ENCODE measurements at places on chromosomes 2 and 18. TPM values are rescaled to one million over a fixed set of nuclear protein-coding genes. Genes with fewer than 3 reads are reported as not detected.
A peak's percentile ranks its signal among the peaks of the same experiment; 100 is the strongest.

- no peak overlapping the region for H3K27ac ChIP-seq
- H3K27me3 ChIP-seq: peaks cover 2% of the 10 kb centered on the region
- no peak for DNase-seq
- peaks cover 7% of the 10 kb centered on the region for H3K36me3 ChIP-seq
- H3K4me1 ChIP-seq: no peaks in the 10 kb centered on the region
These were observed 134.4 kb upstream of the TPO start for GRCh38 chr2:1278861-1279260.

The CACNB4 gene
- total RNA-seq: 1.5 TPM

DNA sequence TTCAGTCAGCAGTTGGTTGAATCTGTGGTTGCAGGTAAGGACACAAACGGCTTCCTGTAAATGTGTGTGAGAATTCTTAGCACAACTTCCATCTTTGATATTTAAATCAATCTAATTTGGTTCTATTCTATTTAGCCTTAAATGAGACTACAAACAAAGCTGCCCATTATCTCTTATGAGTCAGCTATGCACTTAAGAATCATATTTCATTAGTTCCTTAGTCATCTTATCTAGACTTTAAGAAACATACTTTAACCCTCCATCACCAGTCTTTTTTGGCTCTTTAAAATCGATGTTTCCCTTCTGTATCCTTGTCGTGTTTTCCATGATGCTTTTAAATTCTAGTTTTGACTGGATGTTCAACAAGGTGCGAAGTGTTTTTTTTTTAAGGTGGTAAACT, 114.4 kb upstream of the TMEM200C start:
- H3K27me3 ChIP-seq: no peaks in the 10 kb centered on the region
- no peak overlapping the region for H3K4me3 ChIP-seq
- DNase-seq: no peak
- no peak overlapping the region for H3K27ac ChIP-seq

DNA sequence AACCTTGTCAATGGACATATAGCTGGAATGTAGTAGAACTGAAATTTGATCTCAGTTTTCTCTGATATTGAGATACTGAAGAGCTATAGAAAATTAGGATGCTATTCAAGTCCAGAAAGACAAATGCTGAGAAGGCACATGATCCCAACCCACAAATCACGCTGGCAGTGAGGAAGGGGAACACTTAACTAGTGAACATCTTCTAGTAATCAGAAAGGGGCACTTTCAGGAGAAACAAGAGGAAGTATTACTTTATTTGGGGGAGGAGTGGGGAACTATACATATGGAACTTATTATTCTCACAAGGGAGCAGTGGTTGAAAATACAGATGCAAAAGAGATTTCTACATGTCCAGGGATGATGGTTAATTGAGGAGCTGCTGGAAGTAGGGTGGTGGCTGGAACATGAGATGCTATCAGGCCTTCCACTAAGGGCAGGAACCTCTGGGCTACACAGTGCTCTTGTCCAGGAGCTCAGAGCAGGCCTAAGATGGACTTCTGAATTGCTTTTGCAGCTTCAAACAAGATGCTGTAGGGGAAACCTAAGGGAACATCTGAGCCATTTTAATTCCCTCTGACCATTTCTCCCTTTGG, 79.3 kb downstream of the TGFA start:
- no peaks in the 10 kb centered on the region for H3K36me3 ChIP-seq
- no peak for DNase-seq
- H3K27me3 ChIP-seq: no peaks in the 10 kb centered on the region
- H3K27ac ChIP-seq: no peak overlapping the region
- peaks cover 79% of the 10 kb centered on the region for H3K4me1 ChIP-seq
- H3K4me3 ChIP-seq: no peak overlapping the region

GRCh38 chr2:147689220-147689909, 155.5 kb upstream of the ACVR2A start:
- no peaks in the 10 kb centered on the region for H3K36me3 ChIP-seq
- DNase-seq: no peak
- H3K27ac ChIP-seq: no peak overlapping the region
- no peak overlapping the region for H3K4me3 ChIP-seq

The TMEM200C gene
- 0.85 TPM for total RNA-seq

DNA sequence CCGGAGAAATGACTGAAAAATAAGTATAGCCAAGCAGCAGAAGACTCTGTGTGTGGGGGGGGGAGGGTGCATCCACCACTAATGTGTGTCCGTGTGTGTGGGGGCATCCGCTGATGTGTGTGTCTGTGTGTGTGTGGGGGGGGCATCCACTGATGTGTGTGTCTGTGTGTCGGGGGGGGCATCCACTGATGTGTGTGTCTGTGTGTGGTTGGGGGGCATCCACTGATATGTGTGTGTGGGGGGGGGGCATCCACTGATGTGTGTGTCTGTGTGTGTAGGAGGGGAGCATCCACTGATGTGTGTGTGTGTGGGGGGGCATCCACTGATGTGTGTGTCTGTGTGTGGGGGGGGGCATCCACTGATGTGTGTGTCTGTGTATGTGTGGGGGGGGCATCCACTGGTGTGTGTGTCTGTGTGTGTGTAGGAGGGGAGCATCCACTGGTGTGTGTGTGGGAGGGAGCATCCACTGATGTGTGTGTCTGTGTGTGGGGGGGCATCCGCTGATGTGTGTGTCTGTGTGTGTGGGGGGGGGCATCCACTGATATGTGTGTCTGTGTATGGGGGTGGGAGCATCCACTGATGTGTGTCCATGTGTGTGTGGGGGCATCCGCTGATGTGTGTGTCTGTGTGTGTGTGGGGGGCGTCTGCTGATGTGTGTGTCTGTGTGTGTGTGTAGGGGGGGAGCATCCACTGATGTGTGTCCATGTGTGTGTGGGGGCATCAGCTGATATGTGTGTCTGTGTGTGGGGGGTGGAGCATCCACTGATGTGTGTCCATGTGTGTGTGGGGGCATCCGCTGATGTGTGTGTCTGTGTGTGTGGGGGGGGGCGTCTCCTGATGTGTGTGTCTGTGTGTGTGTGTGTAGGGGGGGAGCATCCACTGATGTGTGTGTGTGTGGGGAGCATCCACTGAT, 125.0 kb downstream of the NFATC1 start:
- H3K4me1 ChIP-seq: peaks cover 27% of the 10 kb centered on the region
- peaks cover 5% of the 10 kb centered on the region for H3K27me3 ChIP-seq
- H3K4me3 ChIP-seq: no peak overlapping the region
- DNase-seq: no peak
- no peak overlapping the region for H3K27ac ChIP-seq

GRCh38 chr2:70785137-70785911, 5.1 kb downstream of the FIGLA start:
- H3K27ac ChIP-seq: no peak overlapping the region
- H3K4me3 ChIP-seq: no peak overlapping the region
- H3K4me1 ChIP-seq: peaks cover 11% of the 10 kb centered on the region
- no peaks in the 10 kb centered on the region for H3K36me3 ChIP-seq
- peak; percentile 40 for DNase-seq

DNA sequence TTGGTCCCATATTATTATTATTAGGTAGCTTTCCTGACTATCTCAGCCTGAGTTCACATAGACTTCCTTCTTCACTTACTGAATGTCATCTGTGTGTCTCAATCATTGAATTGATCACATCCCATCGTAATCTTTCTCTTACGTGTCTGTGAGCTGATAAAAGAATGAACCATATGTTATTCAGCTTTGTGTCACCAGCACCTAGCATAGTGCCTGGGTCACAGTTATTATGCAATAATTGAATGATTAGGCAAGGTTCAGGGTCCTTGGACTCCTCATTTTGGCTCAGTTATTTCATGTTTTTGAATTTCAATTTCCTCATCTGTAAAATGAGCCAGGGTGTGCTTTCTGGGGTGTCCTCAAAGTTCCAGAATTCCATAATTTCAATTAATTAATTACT, 107.2 kb downstream of the ZEB2 start:
- DNase-seq: no peak
- H3K27me3 ChIP-seq: peaks cover 5% of the 10 kb centered on the region
- no peak overlapping the region for H3K4me3 ChIP-seq
- peaks cover 37% of the 10 kb centered on the region for H3K36me3 ChIP-seq
- H3K4me1 ChIP-seq: peaks cover 5% of the 10 kb centered on the region
- no peak overlapping the region for H3K27ac ChIP-seq

DNA sequence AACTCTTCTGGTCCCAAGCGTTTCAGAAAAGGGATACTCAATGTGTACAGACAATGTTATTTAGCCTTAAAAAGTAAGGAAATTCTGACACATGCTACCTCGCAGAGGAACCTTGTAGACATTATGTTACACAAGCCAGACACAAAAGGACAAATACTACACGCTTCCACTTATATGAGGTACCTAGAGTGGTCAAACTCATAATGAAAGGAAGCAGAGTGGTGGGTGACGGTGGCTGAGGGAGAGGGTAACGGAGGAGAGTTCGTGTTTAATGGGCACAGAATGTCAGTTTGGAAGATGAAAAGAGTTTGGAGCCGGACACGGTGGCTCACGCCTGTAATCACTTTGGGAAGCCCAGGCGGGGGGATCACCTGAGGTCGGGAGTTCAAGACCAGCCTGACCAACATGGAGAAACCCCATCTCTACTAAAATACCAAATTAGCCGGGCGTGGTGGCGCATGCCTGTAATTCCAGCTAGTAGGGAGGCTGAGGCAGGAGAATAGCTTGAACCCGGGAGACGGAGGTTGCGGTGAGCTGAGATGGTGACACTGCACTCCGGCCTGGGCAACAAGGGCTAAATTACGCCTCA, 1.4 kb downstream of the MCM6 start:
- H3K27me3 ChIP-seq: peaks cover 9% of the 10 kb centered on the region
- H3K4me1 ChIP-seq: peaks cover 12% of the 10 kb centered on the region
- DNase-seq: no peak
- H3K27ac ChIP-seq: no peak overlapping the region

GRCh38 chr2:64848363-64848762, 140.8 kb upstream of the SLC1A4 start:
- H3K27me3 ChIP-seq: peaks cover 3% of the 10 kb centered on the region
- H3K36me3 ChIP-seq: no peaks in the 10 kb centered on the region
- H3K27ac ChIP-seq: no peak overlapping the region
- no peak overlapping the region for H3K4me3 ChIP-seq
- DNase-seq: no peak

DNA sequence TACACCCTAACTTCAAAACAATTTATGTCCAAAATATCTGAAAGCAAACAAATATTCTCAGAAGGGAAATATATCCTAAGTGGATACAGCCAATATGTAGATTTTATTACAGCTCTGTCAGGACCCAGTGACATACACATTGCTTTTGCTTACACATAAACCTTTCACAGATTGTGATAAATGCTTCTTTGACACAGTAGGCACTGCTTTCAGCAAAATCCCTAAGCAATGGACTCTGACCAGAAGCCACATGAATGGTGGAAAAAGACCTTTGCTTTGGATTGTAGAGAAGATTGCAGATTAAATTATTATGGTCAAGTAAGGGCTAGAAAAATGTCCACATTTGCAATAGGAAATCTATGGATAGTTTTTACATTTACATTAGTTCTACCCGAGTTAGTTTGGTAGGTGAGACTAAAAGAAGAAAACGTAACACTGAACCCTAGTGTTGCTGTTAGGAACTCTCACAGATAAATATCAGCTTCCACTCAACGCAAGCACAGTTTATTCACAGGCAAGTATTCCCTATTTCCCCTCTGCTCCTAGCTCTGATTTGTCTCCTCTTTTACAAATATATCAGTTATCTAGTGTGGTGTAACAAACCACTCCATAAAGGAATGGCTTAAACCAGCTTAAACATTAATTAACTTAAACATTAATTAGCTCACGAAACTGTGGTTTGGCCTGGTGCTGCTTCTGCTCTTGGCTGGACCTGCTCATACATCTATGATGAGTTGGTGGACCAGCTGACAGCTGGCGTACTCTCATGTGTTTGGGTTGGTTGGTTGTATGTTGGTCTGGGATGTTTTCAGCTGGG, 23.6 kb upstream of the SERPINE2 start:
- no peak overlapping the region for H3K4me3 ChIP-seq
- no peaks in the 10 kb centered on the region for H3K36me3 ChIP-seq
- no peak for DNase-seq
- H3K27me3 ChIP-seq: peaks cover 7% of the 10 kb centered on the region
- no peak overlapping the region for H3K27ac ChIP-seq
- H3K4me1 ChIP-seq: no peaks in the 10 kb centered on the region

- H3K36me3 ChIP-seq: peaks cover 6% of the 10 kb centered on the region
- no peaks in the 10 kb centered on the region for H3K4me1 ChIP-seq
- DNase-seq: no peak
- H3K4me3 ChIP-seq: no peak overlapping the region
- H3K27ac ChIP-seq: no peak overlapping the region
- H3K27me3 ChIP-seq: no peaks in the 10 kb centered on the region
These were observed 28.8 kb upstream of the NEDD4L start for GRCh38 chr18:58015065-58015780.

GRCh38 chr2:174797781-174798276, 33.6 kb upstream of the CHRNA1 start:
- no peaks in the 10 kb centered on the region for H3K27me3 ChIP-seq
- H3K4me1 ChIP-seq: peaks cover 8% of the 10 kb centered on the region
- H3K36me3 ChIP-seq: peaks cover 4% of the 10 kb centered on the region
- DNase-seq: no peak

- H3K27ac ChIP-seq: no peak overlapping the region
- peak; percentile 9 for DNase-seq
- peaks cover 3% of the 10 kb centered on the region for H3K27me3 ChIP-seq
- no peaks in the 10 kb centered on the region for H3K36me3 ChIP-seq
These were observed 151.6 kb downstream of the DTNB start for GRCh38 chr2:25521665-25522387.

DNA sequence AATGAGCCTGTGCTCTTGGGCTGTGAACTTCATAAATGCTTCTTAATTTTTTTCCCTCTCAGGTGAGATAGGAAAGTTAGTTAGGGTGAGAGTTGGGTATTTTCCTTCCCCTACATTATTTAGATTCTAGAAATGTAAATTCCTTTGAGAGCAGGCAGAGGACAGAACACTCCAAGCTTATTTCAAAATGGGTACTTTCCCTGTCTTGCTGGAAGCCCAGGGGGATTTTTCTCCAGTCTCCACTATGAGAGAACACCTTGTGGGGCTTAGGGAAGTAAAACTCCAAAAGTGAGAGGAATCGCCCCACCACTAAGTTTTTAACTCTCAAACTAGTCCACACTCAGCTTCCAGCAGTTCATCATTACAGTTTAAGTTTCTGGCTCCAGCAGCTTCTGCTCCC, 253.2 kb upstream of the CTAGE1 start:
- peaks cover 6% of the 10 kb centered on the region for H3K36me3 ChIP-seq
- H3K4me3 ChIP-seq: no peak overlapping the region
- DNase-seq: no peak
- H3K27ac ChIP-seq: no peak overlapping the region

The PREB gene
- total RNA-seq: 42.9 TPM

GRCh38 chr18:50507120-50507590, 52.7 kb upstream of the MAPK4 start:
- no peaks in the 10 kb centered on the region for H3K27me3 ChIP-seq
- no peaks in the 10 kb centered on the region for H3K36me3 ChIP-seq
- no peak overlapping the region for H3K4me3 ChIP-seq
- H3K4me1 ChIP-seq: peaks cover 18% of the 10 kb centered on the region

Data from endothelial cell (in vitro differentiated cells).